ENCODE measurements at places on chromosomes 11 and 22.

DNA sequence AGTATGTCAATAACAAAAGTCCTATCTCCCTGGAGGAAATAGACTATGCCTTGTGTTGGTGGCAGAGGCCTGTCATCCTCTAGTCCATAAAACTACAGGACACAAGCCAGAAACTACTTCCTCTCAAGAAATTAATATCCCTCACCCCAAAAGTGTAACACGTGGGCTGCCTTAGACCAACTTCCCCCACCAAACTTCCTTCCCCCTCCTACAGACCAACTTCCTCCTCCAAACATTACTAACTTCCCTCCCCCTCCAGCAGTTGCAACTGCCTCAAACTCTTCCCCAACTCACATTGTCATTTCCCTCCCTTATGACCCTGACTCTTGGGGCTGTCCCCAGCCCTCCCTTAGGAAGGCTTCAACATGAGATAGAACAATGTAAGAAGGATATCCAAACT is 6.3 kb downstream of the OR52K2 start:
- DNase-seq: no peak

GRCh38 chr11:27596388-27596787 is 89.8 kb upstream of the LIN7C start:
- no peak for DNase-seq

DNA sequence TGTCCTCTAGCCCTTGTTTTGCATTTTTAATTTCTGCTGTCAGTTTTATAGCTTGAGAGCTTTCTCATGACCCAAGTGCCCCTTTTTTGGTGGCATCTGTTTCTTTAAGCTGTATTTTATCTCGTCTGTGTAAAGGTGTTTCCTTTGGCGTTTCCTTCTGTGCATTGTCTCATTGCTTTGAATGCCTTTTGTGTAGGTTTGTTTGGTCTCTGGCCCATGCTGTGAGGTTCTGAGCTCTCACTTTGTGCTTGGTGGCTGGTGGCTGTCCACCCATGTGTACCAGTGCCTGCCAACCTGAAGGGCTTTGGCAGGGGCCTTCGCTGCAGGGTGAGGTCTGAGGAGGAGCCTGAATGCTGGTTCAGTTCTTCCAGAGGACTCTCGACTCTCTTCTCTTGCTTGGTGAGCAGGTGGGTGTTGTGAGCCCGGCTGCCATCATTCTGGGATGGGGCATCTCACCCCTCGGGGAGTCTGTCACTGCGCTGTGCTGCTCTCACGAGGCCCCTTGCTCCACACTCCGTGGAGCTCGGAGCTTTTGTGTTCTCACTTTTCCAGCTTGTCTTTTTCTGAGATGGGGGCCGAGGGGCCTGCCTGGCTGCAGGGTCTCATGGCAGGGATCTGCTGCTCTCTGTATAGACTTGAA is 14.9 kb downstream of the AP2A2 start:
- no peak for DNase-seq

DNA sequence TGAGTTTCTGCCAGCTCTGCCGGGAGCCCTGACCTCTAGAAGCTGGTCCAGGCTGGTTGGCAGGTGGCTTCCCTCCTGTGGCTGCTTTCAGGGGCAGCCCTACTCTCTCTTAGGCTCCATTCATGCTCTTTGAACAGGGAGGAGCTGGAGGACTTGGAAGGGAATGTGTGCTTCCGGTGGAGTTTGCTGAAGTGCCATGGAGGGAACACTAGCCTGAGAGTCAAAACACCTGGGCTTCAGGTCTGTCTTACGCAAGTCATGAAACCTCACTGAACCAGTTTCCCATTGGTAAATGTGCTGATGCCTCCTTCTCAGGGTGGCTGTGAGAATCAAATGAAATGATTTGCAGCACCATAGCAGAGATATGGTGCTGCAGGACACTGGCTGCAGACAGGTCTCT is 224.5 kb downstream of the KIRREL3 start:
- no peak for DNase-seq

DNA sequence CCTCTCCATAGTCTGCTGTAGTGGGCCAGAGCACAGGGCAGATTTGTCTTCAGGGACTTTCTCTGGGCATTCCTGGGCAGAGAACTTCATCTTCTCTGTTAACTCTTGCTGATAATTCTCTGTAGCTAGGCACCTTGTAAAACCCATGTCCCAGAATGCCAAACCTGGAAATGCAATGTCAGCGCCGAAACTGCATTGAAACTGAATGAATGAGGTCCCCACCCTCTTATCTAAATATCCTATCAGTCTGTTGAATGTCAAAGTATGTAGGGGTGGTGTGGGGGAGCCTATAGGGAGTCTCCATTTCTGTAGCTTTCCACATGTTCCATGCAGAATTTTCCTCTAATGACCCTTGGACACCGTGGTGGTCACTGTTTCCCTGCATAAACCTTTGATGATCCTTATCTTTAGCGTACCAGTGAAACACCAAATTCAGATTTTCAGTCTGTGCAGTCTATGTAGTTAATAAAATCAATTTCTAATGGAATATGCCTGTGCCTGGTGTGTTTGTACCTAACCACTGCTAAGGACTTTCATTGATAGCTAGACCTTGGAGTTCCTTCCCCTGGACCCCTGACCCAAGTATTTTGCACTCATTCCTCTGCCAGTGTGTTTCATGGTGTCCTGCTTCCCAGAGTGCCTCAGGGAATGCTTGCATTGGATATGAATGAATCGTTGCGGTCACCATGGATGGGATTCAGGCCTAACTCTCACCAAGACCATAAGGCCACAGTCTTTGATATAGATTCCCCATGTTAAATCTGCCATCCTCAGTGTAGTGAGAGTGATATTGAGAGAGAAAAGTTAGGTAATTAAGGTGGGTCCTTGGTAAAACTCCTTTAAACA is 2.5 kb upstream of the CABIN1 start:
- DNase-seq: no peak

DNA sequence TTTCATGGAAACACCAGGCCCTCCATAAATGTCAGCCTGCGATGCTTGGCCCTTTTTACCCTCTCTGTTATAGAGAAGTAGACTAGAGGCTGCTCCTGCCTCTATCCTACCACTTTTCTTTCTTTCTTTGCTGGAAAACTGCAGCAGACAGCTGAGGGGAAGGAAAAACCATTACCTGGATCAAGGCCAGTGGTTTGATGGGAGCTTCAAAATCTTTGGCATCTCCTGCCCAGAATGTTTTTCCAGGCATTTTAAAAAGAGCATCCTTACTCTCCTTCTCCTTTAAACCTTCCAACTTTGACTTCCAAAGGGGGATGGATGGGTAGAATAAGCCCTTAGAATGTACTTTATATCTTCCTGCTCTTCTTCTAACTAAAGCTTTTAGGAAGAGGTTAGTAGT is 44.9 kb downstream of the EXT2 start:
- DNase-seq: no peak

DNA sequence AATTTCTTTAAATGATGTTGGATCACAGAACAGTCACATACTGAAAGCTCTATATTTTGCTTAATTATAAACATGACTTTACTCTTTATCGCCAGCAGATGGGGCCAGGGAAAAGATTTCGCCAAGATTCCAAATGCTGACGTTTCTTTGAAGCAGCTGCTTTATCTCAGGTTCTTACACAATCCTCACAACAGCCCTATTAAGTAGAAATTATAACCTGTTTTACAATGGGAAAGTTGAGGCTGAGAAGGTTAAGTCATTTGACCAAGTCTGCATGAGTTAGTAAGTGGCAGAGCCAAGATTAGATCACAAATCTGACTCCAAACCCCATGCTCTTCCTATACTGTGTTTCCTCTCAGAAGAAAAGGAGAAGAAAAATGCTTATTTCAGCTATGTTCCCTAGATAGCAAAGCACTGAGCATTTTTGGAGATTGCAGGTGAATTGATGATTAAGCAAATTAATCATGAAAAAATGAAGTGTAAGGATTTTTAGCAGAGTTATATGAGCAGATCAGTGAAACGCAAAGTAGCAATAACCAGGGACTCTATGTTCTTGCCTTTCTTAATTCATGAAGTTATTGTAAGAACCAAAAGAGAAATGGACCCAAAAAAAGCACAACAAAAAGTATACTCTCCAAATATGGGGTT is 79.0 kb downstream of the AASDHPPT start:
- DNase-seq: no peak

DNA sequence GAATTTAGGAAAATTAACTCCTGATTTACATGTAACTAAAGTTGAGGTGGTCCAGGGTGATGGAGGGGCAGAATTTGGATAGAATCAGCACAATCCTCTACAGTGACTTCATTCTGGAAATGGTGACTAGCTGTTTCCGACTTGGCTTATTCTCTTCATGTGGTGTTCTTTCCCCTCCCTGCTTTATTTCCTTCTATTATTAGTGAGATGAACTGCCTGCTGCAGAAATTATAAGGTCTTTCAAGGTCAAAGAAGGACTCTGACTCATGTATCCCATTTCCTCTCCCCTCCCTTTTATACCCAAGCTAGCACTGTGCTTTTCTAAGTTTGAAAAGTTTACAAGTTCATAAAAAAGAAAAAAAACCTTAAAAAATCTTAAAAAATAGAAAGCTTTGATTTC is 12.2 kb upstream of the MRPL17 start:
- no peak for DNase-seq

- DNase-seq: no peak
Observed at GRCh38 chr11:128565881-128566280, 21.5 kb downstream of the ETS1 start.

DNA sequence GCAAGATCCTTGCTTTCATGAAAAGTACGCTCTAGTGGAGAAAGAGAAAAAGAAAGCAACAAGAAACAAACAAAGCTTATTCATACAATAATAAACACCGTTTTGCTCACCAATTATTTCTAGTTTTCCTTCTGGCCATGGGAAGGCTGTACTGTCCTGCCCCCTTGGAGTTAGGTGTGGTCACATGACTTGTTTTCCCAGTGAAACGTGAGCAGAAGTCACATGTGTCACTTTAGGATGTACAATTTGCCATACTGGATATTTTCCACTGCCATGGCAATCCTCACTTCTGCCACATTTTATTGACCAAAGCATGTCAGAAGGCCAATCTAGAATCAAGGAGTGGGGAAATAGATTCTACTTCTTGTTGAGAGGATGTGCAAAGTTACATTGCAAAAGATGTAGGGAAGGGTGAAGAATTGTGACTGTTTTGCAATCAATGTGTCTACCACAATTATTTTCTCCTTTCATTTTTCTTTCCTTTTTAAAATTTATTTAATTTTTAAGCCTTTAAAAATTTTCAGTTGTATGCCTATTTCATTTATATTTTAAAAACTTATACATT is 24.3 kb upstream of the TRAF6 start:
- no peak for DNase-seq

DNA sequence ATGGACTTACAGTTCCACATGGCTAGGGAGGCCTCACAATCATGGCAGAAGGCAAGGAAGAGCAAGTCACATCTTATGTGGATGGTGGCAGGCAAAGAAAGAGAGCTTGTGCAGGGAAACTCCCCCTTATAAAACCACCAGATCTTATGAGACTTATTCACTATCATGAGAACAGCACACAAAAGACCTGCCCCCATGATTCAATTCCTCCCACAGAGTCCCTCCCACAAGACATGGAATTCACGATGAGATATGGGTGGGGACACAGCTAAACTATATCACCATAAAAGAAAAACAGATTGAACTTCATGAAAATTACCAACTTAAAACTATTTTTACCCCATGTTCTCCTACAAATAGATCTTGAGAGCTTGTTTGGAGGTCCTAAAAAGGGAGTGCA is 19.6 kb downstream of the ENTHD1 start:
- no peak for DNase-seq

DNA sequence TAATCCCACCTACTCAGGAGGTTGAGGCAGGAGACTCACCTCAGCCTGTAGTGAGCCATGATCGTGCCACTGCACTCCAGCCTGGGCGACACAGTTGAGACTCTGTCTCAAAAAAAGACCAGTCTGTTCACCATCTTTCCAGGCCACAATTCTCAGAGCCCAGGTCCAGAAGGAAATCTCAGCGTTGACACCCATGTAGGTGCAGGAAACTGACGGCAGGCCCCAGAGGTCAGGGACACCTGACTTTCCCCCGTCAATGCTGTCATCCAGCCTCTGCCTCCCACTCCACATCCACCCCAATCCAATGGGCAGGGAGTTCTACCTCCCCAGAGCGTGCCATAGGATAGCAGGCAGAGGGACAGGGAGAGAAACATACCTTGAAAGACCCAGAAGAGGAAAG is 5.9 kb upstream of the GRK2 start:
- DNase-seq: no peak

GRCh38 chr11:76609736-76610370 is 60.7 kb downstream of the LRRC32 start:
- no peak for DNase-seq

GRCh38 chr11:134386945-134387344 is 25.1 kb downstream of the B3GAT1 start:
- DNase-seq: no peak

DNA sequence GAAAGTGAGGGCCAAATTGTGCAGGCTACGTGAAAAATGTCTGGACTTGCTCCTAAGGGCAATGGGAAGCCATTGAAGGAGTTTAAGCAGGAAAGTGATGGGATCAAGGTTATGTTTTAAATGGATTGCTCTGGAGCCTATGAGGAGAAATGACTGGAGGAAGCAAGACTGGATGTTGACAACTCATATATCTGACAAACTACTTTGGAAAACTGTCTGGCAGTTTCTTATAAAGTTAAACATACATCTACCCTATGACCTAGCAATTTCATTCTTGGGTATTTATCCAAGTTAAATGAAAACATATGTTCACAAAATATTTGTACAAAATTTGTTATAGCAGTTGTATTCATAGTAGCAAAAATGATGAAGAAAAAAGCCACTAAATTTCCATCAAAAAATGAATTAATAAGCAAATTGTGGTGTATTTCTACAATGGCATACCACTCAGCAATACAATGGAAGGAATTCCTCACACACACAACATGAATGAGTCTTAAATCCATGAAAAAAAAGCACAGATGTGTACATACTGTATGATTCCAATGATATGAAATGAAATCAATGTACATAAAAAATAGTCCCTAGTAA is 24.1 kb downstream of the FZD4 start:
- no peak for DNase-seq

GRCh38 chr11:101612481-101612880 is 28.7 kb upstream of the TRPC6 start:
- no peak for DNase-seq

DNA sequence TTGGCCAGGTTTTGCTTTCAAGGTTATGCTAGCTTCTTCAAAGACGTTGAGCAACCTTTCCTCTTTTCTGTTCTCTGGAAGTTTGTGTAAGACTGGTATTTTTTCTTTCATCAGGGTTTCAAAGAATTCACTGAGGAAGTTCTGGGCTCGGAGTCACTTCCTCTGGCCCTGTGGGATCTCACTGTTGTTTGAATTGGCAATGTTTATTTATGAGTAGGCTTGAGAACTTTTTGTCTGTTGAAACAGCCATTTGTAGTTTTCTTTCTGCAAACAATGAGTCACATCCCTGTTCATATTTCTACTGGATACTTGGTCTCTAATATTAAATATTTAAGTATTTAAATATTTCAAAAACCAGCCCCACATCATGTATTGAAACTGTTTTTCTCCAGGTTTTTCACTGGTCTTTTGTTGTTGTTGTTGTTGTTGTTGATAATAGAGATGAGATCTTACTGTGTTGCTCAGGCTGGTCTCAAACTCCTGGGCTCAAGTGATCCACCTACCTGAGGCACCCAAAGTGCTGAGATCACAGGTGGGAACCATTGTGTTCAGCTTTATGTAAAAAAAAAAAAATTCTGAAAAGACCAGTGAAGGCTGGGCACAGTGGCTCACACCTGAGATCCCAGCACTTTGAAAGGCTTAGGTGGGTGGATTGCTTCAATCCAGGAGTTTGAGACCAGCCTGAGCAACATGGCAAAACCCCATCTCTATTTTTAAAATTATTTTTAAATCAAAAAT is 26.9 kb downstream of the SUSD2 start:
- DNase-seq: no peak
